ENCODE measurements at places on chromosomes 7 and 10. TPM values are rescaled to one million over a fixed set of nuclear protein-coding genes. Genes with fewer than 3 reads are reported as not detected.

Gene LRRC27
- 6.0 TPM for total RNA-seq

Gene ITPRID1
- total RNA-seq = not detected

Gene HOXA5
- total RNA-seq = 3.2 TPM

Gene DGKI
- not detected for total RNA-seq

Gene CREB5
- total RNA-seq = 3.5 TPM

Gene LRRD1
- total RNA-seq = not detected

Gene CCDC126
- total RNA-seq = 2.3 TPM

Gene HMX3
- not detected for total RNA-seq

Gene NYAP1
- total RNA-seq = 4.2 TPM

All from A549 treated with ZK216348 at 1 μM for 4 hours (cell line).